ENCODE measurements at places on chromosomes 13 and 19. TPM values are rescaled to one million over a fixed set of nuclear protein-coding genes. Genes with fewer than 3 reads are reported as not detected.

GRCh38 chr13:98504371-98504963, 72.4 kb downstream of the STK24 start:
- peaks cover 99% of the 10 kb centered on the region for H3K4me1 ChIP-seq
- H3K36me3 ChIP-seq: no peaks in the 10 kb centered on the region
- peak overlapping the region; percentile 77 for H3K27ac ChIP-seq
- no peak overlapping the region for H3K4me3 ChIP-seq

GRCh38 chr13:111542530-111543341, 222.3 kb downstream of the TEX29 start:
- no peak overlapping the region for H3K27ac ChIP-seq
- H3K4me3 ChIP-seq: no peak overlapping the region
- no peaks in the 10 kb centered on the region for H3K4me1 ChIP-seq
- H3K27me3 ChIP-seq: peaks cover 1% of the 10 kb centered on the region
- DNase-seq: no peak
- no peaks in the 10 kb centered on the region for H3K36me3 ChIP-seq

DNA sequence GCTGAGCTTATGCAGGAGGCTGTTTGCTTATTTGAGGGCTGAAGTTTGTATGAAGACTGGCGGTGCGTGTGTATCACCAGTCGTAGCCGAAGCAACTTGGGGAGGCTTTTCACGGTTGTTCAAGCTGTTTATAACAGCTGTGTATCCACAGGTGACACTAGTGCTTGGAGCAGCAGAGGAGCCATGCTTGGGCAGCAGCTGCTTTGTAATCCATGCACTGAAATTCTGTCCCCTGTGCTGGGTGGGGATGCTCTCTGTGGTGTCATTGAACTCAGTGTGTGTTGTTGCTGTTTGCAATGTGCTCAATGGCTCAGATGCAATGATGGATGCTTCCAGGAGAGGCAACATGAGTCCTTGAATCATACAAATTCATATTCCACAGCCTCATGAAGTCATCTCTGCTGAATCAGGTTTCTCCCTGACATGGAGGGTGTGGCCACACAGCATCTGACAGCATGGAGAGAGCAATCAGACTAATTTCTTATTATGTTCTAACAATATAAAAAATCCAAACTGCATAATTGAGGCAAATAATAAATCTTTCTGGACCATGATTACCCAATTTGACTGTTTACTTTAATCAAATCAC, 18.8 kb upstream of the GTF3A start:
- no peak for DNase-seq
- no peak overlapping the region for H3K4me3 ChIP-seq
- H3K27me3 ChIP-seq: no peaks in the 10 kb centered on the region
- no peak overlapping the region for H3K27ac ChIP-seq
- no peaks in the 10 kb centered on the region for H3K36me3 ChIP-seq

DNA sequence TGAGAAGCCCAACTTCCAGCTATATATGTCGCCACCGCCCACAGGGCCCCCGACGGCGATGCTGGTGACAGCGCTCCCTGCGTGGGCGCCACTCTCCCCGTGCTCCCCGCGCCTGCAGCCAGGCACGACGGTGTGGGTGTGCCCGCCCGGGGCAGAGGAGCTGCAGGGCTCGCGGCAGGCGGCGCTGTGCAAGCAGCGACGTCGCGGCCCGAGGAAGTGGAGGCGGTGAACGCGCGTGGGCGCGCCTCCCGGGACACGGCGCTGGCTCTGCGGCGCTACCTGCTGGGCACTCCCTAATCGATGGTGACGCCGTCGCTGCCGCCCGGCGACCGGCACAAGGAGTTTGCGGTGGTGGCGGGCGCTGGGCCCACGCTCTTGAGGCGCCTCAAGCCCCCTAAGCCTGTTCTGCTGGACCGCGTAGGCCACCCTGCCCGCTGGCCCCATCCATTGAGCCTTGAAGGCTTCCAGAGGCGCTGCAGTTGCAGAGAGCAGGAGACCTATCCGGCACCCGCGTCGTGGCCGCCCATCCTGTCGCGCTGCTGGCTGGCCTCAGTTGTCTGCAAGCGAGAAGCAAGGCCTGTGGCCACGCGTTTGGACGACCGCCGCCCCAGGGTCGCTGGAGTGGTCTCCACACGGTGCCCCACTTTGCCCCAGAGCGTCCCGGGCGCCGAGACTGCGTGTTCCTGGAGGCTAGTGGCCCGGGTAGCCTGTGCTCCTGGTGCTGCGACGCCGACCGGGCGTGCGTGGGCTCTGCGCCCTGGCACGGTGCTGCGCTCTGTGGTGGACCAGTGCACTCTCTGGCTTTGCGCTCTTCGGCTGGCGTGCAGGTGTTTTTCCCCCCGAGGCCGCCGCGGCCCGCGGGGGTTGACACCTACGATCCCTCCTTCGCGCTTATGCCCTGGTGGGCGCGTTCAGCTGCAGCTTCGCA, 23.1 kb downstream of the LRFN3 start:
- H3K4me3 ChIP-seq: peak overlapping the region; percentile 23
- H3K36me3 ChIP-seq: no peaks in the 10 kb centered on the region
- DNase-seq: no peak
- H3K27me3 ChIP-seq: peaks cover 75% of the 10 kb centered on the region

Gene RFPL4A
- total RNA-seq: not detected

DNA sequence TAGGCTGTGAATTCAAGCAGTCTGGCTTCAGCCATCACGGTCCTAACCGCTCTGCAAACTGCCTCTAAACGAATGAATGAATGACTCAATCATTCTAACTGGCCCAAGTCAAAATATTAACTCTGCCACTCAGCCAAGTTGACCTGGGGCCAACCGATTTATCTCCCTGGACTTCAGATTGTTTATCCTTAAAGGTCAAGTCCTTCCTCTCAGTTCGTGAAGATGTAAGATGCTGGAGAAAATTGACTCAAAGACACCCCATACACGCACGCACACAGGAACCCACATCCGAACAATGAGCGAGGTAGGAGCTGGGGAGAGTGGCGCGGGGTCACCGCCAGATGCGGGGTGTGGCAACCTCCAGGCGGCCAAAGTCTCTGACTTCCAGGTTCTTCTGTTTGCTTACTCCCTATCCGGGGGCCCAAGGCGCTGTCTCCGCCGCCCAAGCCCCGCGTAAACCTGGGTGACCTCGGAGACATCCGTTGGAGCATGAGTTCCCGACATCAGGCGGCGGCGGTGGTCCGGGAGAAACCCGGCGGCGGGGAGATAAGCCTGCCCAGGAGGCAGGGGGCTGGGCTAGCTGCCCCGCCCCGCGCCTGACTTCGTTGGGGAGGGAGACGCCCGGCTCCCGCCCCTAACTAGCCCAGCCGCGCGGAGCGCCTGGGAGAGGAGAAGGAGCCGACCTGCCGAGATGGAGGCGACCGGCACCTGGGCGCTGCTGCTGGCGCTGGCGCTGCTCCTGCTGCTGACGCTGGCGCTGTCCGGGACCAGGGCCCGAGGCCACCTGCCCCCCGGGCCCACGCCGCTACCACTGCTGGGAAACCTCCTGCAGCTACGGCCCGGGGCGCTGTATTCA, at the start of gene CYP2S1:
TSS of gene CYP2S1 (plus strand) at position 646 of the 856 bp plus-strand sequence. CDS start at position 692, 46 bp downstream.
- no peak within 1 kb of the TSS for H3K27ac ChIP-seq
- DNase-seq: no peak
- no peaks in the 10 kb centered on the region for H3K36me3 ChIP-seq
- H3K4me1 ChIP-seq: peaks cover 7% of the 10 kb centered on the region
- H3K4me3 ChIP-seq: peak within 1 kb of the TSS; percentile 44

Gene ZNF433
- total RNA-seq: 3.0 TPM

DNA sequence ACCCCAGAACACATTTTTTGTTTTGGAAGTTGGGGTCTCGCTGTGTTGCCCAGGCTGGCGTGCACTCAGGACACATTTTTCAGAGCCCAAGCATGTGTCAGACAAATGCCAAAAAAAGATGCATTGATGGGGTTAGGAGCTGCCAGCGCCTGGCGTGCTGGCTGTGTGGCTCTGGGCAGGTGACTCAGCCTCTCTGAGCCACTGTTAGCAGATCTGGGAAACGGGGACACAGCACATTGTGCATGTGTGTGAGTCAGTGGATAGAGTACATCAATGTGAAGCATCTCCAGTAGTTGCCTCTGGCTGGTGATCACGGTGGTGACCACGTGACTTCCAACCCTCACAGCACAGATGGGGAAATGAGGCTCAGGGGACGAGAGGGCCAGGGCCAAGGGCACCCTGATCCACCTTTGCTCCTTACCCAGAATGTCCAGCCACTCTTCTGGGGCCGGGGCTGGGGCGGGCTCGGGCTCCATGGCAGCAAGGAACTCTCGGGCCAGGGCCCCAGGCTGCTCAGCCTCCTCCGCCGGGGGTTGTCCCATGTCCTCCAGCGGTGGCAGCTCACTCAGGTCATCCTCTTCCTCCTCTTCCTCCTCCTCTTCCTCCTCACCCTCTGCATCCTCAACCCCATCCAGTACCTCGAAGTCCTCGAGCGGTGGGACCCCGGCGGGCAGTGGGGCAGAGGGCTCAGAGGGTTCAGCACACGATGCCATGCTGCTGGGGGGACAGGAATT, 1.9 kb downstream of the FKBP8 start:
- H3K4me3 ChIP-seq: no peak overlapping the region
- peaks cover 13% of the 10 kb centered on the region for H3K4me1 ChIP-seq
- no peak for DNase-seq

DNA sequence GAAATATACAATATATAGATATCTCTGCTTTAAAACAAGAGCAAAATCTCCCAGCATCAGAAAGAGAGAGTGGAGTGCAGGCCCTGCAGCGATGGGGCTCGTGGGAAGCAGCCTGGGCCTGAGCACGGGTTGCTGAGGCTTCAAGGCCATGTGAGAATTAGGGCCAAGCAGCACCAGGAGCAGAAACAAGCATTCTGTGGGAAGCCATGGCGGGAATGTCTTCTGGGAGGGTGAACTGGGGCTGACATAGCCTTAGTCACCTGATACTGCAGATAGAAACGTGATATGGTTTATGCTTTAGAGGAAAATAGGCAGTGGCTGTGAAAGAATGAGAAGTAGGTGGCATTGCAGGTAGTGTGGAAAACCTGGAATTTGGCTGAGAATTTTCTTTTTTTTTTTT, 472.3 kb downstream of the IRS2 start:
- no peaks in the 10 kb centered on the region for H3K36me3 ChIP-seq
- no peaks in the 10 kb centered on the region for H3K4me1 ChIP-seq
- H3K4me3 ChIP-seq: no peak overlapping the region
- peak; percentile 79 for DNase-seq
- no peaks in the 10 kb centered on the region for H3K27me3 ChIP-seq

- no peaks in the 10 kb centered on the region for H3K27me3 ChIP-seq
- peak overlapping the region; percentile 27 for H3K27ac ChIP-seq
- no peak for DNase-seq
- peaks cover 44% of the 10 kb centered on the region for H3K4me1 ChIP-seq
- peaks cover 42% of the 10 kb centered on the region for H3K36me3 ChIP-seq
These were observed 7.3 kb downstream of the ANGPTL4 start for GRCh38 chr19:8371011-8371804.

DNA sequence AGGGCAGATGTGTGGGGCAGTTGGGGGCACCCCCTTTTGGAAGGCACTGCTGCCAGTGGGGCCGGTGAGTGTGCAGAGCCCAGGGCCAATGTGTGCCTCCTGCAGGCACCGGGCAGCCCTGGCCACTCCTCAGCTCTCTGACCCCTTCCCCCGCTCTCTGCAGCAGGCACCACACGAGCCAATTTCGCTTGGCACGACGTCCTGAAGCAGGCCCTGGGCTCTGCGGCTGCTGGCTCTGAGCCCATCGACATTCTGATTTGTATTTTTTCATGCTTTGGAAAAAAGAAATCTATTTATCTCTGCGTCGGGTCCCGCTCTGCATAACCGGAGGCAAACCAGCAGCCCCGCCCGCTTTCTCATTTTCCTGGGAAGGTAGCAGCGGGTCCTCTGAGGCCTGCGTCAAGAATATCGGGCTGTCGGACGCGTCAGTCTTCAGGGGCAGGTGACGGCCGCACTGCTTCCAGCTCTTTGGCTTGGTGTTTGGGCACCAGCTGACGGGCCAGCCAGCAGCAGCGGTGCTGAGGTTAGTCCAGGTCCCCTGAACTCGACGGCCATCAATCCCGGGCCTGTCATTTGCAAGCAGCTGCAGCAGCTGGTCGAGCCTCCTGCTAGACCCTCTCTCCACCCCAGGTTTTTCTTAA, 134.3 kb downstream of the KDM4B start:
- peak overlapping the region; percentile 12 for H3K4me3 ChIP-seq
- peaks cover 7% of the 10 kb centered on the region for H3K36me3 ChIP-seq
- peak overlapping the region; percentile 30 for H3K27ac ChIP-seq
- no peak for DNase-seq

Gene MCEMP1
- total RNA-seq: 0.42 TPM

DNA sequence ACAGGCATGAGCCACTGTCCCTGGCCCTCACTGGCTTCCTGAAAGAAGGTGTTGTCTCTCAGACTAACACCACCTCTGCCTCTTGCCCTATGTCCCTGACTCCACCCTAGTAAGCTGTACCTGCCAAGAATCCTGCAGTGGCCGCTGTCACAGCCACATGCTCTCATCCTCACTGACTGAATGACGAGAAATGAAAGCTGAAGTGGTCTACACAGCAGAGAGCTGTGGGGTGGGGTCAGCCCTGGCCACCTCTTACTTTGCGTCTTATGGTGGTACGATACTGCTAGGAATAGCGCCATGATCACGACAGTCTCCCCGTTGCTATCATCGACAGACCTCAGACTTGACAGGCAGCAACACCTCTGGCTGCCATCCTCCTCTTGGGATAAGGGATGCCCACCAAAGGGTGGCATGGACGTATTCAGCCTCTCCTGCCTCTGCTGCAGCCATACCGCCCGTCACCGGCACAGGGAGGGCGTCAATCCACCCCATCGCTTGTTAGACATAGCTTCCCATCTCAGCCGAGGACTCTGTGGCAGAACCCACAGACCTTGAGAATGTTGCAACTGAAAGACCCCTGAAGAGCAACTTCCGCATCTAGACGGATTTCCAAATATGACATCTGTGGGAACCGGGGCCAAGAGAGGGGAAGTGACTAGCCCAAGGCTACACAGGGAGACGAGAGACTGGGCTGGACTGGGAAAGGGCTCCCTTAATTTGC, 809 bp downstream of the MYO1F start:
- peaks cover 32% of the 10 kb centered on the region for H3K4me1 ChIP-seq
- no peaks in the 10 kb centered on the region for H3K36me3 ChIP-seq
- peak overlapping the region; percentile 39 for H3K27ac ChIP-seq
- peaks cover 4% of the 10 kb centered on the region for H3K27me3 ChIP-seq
- DNase-seq: no peak
- H3K4me3 ChIP-seq: peak overlapping the region; percentile 37

Data from esophagus muscularis mucosa (tissue), 4 donors.